ENCODE measurements at places on chromosomes 16 and 17.

GRCh38 chr16:13109171-13109570, 207.8 kb downstream of the SHISA9 start:
- no peak for DNase-seq

- no peak for DNase-seq
These were observed 27.0 kb downstream of the RMI2 start for GRCh38 chr16:11372073-11372828.

DNA sequence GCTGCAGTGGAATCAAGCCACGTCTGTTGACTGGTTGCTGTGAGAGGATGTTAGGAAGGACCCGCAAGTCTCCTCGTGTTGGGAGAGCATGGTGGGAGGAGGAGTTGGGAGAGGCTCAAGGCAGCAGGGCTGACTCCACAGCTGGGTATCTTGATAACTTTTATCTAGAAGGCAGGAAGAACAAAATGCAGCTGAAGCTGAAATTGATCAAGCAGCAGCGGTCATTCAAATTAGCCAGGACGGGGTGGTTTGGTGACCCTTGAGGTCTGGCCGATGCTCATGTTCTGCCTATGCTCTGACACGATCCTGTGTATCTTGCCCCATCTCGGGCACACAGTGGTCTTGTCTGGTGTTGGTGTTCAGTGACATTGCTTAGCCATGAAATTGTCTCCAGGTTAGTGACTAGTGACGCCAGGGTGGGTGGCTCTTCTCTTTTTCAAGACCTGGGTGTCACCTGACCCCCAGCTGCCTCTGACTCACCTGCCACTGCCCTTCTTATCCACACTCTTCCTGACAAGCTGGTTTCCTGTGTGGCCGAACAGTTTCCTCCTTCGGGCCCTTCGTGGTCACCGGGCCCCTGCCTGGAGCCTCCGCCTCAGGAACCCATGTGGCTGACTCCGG, 19.1 kb downstream of the NPTX1 start:
- peak; percentile 58 for DNase-seq

DNA sequence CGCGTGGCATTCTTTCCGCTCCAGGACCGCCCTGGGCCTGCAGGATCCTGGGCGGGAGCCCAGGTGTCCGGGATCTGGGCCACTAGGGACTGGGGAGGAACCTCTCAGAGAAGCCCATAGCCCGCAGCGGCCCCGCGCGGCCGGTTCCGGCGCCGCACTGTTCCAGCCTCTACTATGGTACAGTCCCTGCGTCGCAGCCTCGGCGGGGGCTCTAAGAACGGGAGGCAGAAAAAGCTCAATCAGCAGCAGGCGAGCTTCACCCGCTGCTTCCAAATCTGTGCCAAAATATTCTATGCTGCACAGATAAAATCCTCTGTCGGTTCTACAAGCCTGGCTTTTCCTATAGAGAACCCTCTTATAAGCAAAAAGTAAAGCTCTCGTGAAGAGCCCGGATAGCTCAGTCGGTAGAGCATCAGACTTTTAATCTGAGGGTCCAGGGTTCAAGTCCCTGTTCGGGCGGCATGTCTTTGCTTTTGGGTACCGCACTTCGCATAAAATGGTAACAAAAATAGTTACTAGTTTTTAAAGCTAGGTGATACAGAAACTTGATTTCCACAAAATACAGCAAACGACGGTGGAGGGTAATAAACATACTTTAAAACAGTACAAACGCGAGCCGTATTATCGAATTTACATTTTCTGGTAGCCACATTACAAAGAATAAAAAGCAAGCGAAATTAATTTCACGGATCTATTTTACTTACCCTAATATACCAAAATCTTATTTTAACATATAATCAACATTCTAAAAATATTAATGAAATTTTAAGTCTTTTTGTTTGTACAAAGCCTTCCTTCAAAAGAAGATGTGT, 661 bp upstream of the ALOXE3 start:
- peak; percentile 93 for DNase-seq

GRCh38 chr17:1695365-1695764, 10.7 kb upstream of the PRPF8 start:
- no peak for DNase-seq

DNA sequence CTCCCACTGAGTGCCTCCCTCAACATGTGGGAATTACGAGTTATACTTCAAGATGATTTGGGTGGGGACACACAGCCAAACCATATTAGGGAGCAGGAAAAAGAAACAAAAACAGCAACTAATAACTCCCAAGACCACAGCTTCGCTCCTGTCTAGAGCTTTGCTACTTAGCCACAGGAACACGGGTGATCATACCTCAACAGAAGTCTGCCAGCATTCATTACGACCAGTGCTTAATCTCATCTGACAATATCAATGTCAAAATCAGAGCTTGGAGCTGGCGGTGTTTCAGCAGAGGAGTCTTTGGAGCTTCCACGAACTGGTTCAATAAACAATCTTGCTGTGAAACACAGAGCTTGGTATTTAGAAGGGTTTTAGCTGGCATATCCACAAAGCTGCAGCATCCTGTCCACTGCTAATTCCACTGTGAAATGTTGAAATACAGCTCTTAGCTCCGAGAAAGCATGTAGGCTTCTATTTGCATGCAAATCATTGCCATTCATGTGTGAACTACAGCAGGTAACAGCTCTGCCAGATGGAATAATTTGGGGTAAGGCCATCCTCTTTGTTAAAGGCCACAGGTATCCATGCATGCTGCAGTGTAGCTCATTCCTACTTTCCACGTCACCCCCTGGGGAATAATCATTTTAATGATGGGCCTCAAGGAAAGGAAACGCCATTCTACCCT, 128.4 kb upstream of the GOT2 start:
- no peak for DNase-seq

- DNase-seq = peak; percentile 40
These were observed 20.6 kb downstream of the MPRIP start for GRCh38 chr17:17062866-17063265.

GRCh38 chr16:49936791-49937190, 80.9 kb upstream of the ZNF423 start:
- no peak for DNase-seq

DNA sequence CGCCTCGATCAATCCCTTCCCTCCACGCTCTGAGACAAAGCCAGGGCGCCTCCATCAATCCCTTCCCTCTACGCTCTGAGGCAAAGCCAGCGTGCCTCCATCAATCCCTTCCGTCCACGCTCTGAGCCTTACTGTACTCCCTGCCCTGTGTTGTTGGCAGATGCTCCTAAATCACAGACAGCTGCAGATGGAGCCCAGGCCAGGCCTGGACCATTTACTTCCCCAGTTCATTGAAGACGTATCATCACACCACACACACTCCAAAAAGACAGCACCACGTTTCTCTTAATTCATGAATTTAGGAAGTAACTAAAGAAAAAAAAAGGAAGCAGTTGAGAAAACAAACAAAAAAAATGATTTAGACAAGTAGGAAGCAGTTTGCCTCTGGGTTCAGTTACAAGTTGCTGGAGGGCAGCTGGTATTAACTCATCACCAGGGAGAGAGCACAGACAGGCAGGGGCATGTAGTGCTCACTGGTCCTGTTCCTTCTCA, 7.4 kb upstream of the CD300LD start:
- DNase-seq = peak; percentile 88

- DNase-seq = peak; percentile 63
These were observed 8.9 kb upstream of the RAPGEFL1 start for GRCh38 chr17:40168262-40168832.

- no peak for DNase-seq
These were observed 133.8 kb upstream of the PLCG2 start for GRCh38 chr16:81645266-81645694.

DNA sequence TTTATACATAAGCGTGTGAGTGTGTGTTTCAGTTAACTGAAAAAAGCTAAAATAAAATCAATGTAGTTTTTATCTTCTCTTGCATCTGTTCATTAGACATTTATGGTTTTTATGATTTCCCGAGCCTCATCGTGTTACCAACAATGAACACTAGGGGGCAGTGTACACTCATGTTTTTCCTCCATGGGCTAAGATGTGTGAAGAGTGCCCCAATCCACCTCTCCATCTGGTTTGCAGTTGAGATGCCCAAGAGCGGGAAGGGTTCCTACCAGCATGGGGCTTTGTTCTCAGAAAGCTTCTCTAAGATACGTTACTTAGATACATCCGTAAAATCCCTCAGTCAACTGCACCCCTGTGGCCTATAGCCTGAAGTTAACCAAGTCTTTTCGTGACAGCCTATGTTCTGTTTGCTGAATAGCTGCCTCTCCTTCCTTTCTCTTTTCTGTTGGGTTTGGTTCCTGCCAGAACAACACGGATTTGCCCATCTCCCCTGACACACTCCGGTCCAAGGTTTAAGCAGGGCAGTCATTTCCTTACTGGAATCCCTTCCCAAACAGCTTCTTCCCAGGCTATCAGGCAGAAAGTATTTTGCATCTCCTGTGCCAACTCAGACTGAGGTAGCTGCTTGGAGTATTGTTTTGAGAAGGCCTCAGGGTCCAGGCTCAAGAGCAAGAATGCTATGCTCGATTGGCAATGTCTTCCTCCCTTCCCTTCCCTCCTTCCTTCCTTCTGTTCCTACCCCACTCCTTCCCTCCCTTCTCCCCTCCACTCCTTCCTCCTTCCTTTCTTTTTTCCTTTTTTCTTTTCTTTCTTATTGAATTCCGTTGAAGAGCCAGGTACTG, 12.9 kb upstream of the ELAC2 start:
- DNase-seq = peak; percentile 83

DNA sequence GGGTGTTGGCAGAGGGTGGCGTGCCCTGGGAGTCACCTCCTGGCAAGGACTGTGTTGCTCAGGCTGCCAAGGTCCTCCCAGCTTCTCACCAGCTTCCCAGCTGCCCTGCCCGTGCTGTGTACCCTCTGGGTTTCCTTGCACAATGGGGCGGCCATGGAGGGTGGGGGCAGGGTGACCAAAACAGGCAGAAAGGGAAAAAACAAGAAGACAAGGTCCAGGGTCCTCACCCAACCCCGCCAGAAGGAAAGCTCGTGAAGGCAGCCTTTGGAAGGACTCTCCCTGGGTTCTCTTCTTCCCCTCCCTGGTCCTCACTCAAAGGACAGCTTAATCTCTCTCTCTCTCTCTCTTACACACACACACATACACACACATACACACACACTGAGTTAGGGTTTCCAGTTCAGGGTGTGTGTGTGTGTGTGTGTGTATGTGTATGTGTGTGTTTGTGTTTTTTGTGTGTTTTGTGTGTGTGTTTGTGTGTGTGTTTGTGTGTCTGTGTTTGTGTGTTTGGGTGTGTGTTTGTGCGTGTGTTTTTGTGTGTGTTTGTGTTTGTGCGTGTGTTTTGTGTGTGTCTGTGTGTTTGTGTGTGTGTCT, 2.0 kb downstream of the SLC13A5 start:
- no peak for DNase-seq
